Stimulated activated naive CD4-positive, alpha-beta T cell treated with Interleukin-2 at 50 U/mL for 16 hours (primary cell): ENCODE measurements at places on chromosomes 16 and 17.

GRCh38 chr16:70396246-70396904 is 42.5 kb downstream of the ST3GAL2 start:
- DNase-seq = no peak

DNA sequence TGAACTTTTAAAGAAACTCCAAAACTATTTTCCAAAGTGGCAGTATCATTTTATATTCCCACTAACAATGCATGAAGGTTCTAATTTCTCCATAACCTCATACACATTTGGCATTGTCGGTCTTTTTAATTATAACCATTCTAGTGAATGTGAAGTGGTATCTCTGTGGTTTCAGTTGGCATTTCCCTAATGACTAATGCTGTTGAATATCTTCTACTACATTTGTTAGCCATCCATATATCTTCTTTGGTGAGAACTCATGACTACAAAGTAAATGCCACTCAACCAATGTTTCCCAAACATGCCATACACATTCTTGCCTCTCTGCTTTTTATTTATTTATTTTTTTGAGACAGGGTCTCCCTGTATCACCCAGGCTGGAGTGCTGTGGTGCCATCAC is 31.7 kb upstream of the TAOK1 start:
- no peak for DNase-seq

GRCh38 chr17:72123530-72124437 is 3.0 kb downstream of the SOX9 start:
- DNase-seq = no peak

- no peak for DNase-seq
Observed at GRCh38 chr17:4980644-4981216, 6.7 kb downstream of the CAMTA2 start.

- no peak for DNase-seq
Observed at GRCh38 chr17:54956791-54957190, 11.7 kb downstream of the COX11 start.

DNA sequence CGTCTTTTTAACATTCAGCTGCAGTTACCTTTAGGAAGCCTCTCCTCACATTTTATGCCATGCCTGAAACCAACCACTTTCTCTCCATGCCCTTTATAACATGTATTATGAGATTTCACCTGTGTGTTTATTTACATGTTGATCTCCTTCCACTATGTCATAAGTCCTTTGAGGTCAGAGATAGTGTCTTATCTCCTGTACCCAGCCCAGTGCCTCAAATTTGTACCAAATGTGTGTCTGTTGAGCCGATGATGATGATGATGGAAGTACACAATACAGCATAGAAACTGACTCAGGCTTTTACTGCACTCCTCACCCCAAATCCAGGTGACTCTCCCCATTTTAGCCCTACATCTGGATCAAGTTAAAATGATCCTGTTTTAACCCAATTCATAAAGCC is 179.5 kb upstream of the CACNG5 start:
- no peak for DNase-seq

DNA sequence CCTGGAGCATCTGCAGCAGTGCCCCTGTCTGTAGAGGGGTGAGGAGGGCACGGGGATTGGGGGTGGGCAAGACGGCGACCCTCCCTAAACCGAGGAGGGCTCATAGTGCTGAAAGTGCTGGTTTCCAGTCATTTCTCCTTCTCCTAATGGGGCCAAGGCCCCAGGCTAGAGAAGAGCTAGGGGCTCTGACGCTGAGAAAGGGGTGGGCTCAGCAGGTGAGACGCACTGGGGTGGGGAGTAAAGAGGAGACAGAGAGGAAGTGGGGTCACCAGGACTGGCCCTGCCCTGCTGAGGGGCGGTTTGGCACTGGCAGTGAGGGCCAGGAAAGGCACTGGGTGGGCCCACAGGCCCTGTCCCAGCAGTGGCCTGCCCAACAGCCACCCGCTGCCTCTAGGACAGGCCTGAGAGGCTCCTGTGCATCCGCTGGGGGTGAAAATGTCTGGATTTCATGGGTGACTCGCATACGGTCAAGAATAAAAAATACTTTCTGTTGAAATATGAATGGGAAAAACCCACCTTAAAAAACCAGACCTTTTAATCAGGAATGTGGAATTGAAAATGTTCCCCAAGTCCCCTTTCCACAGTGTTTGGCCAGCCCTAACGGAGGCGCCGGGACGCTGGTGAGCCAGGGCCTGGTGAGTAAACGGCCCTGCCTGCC is 122.4 kb upstream of the SMURF2 start:
- DNase-seq = no peak

DNA sequence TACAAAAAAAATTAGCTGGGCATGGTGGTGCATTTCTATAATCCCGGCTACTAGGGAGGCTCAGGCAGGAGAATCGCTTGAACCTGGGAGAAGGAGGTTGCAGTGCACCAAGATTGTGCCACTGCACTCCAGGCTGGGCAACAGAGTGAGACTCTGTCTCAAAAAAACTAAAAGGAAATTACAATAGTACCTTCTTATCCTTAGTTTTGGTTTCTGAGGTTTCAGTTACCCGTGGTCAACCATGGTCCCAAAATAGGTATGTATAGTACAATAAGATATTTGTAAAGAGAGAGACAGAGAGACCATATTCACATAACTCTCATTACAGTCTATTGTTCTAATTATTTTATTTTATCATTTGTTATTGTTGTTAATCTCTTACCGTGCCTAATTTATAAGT is 24.3 kb upstream of the MYH10 start:
- DNase-seq = no peak

DNA sequence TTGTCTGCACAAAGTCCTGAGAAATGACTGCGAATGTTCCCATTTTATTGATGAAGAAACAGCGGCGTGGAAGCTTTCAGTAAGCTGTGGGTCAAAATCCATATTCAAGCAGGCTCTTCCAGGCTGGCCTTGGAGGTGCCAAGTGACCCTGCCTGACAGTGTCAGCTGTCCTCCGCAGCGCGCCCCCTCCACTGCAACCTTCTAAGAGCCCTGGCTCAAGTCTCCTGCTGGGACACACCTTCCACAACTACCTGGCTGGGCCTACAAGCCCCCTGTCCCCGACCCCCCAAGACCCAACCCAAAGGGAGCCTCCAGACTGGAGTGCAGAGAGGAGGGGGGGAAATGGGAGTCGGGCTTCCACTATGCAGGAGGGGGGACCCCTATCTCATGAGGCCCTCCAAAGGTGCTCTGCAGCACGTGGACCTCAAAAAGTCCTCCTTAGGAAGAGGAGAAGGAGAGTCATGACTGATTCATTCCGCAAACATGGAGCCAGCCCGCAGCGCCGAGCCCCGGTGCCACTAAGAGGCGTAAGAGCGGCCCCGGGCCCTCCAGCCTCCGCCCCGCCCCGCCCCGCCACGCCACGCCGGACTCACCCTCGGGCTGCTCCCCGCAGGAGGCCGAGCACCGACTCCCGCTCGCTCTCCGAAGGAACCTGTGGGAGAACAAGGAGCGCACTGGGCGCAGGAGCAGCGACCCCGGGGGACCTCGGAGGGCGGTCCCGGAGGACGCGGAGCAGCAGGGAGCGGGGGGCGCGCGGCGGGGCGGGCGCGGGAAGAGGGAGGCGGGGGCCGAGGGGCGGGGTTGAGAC is 574 bp downstream of the MPP3 start:
- DNase-seq = no peak

DNA sequence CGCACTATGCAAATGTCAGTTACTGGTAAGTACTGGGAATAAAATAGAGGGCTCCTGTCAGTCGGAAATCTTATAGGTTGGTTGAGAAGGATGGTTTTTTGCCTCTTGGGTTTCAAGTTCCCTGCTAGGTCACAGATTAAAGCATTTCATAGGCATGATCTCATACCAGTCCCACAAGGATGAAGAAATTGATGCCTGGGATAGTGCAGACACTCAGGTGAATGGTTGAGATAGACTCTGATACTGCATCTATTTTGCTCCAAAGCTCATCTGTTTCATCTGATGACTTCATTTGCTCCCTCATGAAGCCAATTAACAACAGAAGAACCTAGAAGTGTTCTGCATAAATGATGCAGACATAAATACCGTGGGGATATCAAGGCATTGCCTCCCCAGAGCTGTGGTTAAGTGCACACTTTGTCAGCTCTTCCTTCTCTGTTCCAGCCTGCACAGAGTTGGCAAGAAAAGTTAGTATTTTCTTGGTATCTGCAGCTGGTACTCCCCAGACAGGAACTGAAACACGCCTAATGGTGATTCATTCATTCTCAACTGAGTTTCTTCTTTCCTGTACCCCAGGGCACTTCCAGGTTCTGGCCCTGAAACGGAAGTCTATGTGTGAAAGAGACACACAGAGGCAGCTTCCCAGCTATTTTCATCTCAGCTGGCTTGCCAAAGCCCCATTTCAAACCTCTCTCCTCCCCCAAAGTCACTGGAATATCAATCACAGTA is 418.3 kb upstream of the SALL1 start:
- DNase-seq = no peak

DNA sequence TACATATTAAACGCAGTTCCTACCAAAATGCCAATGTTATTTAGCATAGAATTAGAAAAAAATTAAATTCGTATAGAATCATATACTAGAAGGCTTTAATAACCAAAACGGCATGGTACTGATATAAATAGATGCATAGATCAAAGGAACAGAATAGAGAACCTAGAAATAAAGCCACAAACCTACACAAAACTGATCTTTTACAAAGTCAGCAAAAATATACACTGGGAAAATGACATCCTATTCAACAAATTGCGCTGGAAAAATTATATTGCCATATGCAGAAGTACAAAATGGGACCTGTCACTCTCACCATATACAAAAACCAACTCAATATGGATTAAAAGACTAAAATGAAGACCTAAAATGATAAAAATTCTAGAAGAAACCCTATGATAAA is 1882.6 kb downstream of the TP53TG3F start:
- no peak for DNase-seq

DNA sequence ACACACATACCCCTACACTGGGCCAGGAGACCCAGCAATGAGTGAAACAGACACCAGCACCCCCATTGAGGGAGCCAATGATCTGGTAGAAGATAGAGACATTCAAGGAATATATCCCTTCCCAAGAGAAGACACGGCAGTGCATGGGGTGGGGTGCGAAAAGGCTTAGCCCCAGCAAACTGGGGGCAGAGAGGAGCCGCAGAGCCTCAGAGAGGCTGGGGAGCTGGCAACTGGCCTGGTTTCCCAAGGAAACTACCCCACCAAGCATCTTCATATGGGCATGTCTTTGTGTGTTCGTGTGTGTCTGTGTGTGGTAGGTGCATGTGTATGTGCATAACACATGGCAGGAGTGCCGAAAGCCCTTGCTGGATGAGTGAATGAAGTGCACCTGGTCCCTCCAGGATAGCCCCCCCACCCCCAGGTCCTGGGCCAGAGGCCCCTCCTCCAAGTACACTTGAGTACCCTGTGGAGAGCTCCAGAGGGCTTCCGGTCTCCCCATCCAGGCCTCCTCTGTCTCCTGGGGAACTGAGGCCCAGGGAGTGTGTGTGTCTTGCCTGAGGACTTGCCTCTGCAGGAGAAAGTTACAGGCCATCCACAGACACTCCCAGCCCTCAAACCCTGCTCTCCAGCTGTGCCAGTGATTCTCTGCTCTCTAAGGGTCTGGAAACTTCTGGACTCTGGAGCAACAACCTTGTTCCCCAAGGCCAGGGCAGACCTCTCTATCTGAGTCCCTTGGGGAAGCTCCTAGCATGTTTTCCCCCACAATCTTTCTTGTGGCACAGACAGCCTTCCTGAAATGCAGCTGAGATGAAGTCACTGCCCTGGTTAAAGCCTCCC is 15.9 kb downstream of the TBX2 start:
- no peak for DNase-seq

GRCh38 chr17:81239714-81240555 is 817 bp downstream of the NDUFAF8 start:
- DNase-seq = peak; percentile 50

GRCh38 chr16:81910366-81910885 is 100.8 kb downstream of the SDR42E1 start:
- DNase-seq = no peak

- no peak for DNase-seq
Observed at GRCh38 chr16:12002447-12003006, 26.0 kb downstream of the SNX29 start.

- DNase-seq = no peak
Observed at GRCh38 chr17:36590082-36590481, 1.6 kb upstream of the DHRS11 start.

GRCh38 chr17:77891602-77892001 is 66.9 kb upstream of the TNRC6C start:
- DNase-seq = no peak

GRCh38 chr16:52618753-52619497 is 72.0 kb upstream of the TOX3 start:
- DNase-seq = no peak

DNA sequence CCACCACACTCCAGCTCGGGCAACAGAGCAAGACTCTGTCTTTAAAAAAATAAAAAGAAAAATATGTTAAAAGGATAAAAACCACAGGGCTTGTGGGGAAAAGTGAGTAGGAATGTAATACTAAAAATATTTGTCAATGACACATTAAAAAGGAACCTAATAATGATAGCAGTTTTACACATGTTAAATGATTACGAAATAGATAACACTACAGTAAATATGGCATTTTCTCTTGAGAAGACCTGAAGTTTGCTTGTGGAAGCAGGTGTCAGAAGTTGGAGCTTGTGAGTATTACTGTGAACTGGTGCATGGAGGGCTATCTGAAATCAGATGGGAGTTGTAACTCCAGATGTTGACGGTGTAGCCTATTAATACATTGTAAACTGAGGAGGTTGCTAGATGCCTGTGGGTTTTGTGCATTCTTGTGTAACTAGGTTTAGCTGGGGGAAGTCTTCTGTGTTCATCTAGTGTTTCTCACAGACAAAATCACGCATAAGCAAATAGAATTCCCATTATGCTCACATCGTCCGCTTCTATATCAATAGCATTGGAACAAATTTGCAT is 44.2 kb upstream of the CLEC18A start:
- DNase-seq = no peak

DNA sequence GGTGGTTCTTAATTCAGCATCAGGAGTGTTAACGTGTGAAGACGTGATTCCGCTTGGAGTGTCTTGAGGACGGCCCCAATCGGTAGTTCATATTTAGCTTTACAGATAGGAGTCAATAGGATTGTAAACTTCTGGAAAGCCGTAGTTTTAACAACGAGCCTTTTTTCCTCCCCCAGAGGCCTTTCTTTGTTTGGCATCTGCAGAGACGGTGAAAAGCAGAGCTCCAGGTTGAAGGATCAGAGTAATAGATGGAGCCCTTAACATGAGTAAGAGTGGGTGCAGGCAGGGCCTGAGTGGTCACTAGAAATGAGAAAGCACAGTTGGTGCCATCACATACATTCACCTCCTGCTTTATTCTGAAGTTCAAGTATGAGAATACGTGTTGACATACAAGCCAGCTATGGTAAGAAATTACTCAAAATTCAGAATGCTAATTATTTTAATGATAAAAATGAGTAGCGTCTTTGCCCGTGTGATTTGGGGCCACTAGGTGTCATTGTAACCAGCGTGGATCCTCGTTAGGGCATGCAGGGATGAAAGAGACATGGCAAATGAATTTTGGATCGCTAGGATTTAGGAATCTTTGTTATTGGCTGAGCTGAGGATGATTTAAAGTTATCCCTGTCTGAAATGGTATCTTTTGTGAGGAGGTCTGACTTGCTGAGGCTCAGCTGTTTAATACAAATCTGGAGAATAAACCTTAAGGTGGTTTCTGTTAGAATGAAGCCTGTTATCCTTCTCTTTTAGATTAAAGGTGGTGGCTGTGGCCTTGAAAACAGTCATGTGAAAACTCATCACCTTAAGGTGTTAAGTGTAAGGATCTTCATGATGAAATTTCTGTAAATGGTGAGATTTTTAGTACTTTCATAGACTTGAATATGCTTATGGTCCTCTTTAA is 18.6 kb downstream of the PRCD start:
- DNase-seq = no peak

- no peak for DNase-seq
Observed at GRCh38 chr16:87014112-87014511, 303.1 kb downstream of the C16orf95 start.
